ENCODE measurements at places on chromosomes 11 and 22.

GRCh38 chr11:47886096-47886495 is 37.9 kb upstream of the NUP160 start:
- DNase-seq = no peak

DNA sequence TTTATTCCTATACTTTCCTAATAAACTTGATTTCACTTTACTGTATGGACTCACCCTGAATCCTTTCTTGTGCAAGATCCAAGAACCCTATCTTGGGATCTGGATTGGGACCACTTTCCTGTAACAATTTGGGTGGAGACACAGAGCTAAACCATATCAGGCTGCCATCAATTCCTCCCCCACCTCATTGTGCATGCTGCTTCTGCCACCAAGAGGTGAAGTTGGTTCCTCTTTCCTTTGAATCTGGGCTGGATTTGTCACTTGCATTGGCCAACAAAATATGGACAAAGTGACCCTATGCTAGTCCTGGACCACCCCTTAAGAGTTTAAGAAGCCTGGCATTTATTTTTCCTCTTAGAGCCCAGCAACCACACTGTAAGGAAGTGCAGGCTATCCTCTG is 39.4 kb upstream of the CEP295 start:
- no peak for DNase-seq

DNA sequence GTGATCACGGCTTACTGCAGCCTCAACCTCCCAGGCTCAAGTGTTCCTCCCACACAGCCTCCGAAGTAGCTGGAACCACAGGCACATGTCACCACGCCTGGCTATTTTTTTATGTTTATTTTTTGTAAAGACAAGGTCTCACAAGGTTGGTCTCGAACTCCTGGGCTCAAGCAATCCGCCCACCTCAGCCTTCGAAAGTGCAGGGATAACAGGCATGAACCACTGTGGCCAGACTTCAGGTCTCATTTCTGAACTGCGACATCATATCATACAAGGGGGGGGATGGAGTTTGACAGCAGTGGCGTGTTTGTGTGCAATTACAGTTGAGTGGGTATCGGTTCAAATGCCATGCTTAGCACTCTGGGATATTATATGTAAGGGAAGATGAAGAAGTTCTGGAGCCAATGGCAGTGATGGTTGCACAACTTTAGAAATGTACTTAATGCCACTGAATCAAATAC is 6.9 kb downstream of the NAALADL1 start:
- no peak for DNase-seq

GRCh38 chr11:121329781-121330395 is 37.3 kb downstream of the SC5D start:
- DNase-seq = no peak

DNA sequence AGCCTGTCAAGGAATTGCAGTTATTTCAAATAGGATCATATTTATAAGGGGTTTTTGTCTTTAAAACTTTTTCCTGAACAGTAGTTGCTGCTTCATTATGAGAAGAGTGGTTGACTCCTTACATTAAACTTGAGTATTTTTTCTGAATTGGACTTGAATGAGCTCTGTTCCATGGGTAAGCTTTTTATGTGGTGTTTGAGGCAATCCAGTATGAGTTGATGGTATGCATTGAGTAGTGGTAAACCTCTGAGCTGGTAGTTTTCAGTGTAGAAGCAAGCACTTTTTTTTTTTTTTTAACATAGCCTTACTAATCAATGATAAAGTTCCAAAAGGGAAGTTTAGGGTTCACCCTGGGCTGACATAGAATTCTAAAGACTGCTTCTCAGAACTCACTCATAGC is 3.4 kb downstream of the KMT2A start:
- DNase-seq = no peak
